ENCODE measurements at places on chromosomes 6 and 20.

- no peak for DNase-seq
These were observed 121.1 kb downstream of the HDGFL1 start for GRCh38 chr6:22690446-22690845.

GRCh38 chr20:17682103-17682888 lies at the start of gene RRBP1:
TSS of gene RRBP1 (minus strand) at chr20:17682242. CDS start at chr20:17660507, 21,735 bp downstream.
- DNase-seq = peak; percentile 99

- no peak for DNase-seq
These were observed 120.5 kb upstream of the BTBD3 start for GRCh38 chr20:11797156-11797555.

- no peak for DNase-seq
These were observed 2.5 kb downstream of the MCM9 start for GRCh38 chr6:118932421-118932820.

GRCh38 chr6:94899191-94899590 lies 678.1 kb upstream of the MANEA start:
- no peak for DNase-seq

DNA sequence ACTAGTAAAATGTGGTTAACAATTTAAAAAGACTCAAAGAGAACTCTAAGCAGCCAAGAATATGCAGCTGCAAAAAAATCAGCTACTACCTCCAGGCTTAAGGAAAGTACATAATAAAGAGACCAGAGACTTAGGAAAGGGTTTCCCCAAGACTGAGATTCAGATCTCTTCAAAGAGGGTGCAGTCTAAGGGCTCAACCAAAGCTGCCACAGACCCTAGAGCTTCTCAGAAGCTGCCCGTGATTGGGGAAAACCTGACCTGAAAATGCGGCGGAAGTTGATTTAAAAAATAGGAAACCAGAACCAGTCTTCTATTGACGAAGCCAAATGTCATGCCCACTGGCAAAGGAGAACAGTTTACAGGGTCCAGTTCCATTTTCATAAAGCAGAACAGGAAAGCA lies 516.8 kb upstream of the MARCKS start:
- no peak for DNase-seq
